Endodermal cell (in vitro differentiated cells): ENCODE measurements at places on chromosomes 12 and 14. TPM values are rescaled to one million over a fixed set of nuclear protein-coding genes. Genes with fewer than 3 reads are reported as not detected.

MORN3 gene
- total RNA-seq = 1.3 and 1.6 TPM in 2 replicates

APEX1 gene
- 249 and 269 TPM in 2 replicates for total RNA-seq

SIX6 gene
- total RNA-seq = not detected in 3 replicates

DNA sequence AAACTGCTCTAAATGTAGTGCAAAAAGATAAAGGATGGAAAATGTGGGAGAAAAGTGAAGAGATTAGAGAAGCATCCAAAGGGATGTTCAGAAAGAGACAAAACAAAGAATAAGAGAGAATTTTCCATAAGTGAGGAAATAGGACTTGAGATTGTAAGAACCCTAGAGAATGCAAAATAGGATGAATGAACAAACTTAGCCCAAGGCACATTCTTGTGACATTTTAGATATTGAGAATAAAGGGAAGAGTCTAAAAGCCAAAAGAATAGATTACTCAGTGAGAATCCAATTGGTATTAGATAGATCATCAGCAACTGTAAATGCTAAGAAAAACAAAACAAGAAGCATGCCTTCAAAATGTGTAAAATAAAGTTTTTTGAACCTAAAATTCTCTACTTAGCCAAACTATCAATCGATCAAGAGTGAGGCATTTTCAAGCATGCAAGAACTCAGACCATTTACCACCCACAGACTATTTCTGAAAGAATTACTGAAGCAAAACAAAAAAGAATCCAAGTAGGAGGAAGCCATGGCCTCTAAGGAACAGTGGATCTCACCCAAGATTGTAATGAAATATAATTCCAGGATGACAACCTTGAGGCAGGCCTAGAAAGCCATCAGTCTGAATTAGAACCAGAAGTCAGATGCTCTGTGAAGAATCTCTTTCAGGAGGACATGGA lies 33.5 kb downstream of the DYRK2 start:
- no peak for DNase-seq

GRCh38 chr12:96623155-96623554 lies 133.8 kb downstream of the CFAP54 start:
- DNase-seq = no peak

GRCh38 chr12:111006621-111007020 lies 86.2 kb upstream of the MYL2 start:
- no peak for DNase-seq
